ENCODE measurements at places on chromosomes 5 and 9. TPM values are rescaled to one million over a fixed set of nuclear protein-coding genes. Genes with fewer than 3 reads are reported as not detected.

The KCNT1 gene
- 6.2 TPM for polyA plus RNA-seq

The SPEF2 gene
- 15.4 TPM for polyA plus RNA-seq

The PLPP7 gene
- polyA plus RNA-seq = not detected

The SPOCK1 gene
- 9.2 TPM for polyA plus RNA-seq

The SHISAL2B gene
- 1.1 TPM for polyA plus RNA-seq

The FAM169A gene
- polyA plus RNA-seq = not detected

The FGF18 gene
- 19.8 TPM for polyA plus RNA-seq

- no peak for DNase-seq
Observed at GRCh38 chr5:170655920-170656319, 127.6 kb upstream of the GABRP start.

- peak; percentile 63 for DNase-seq
Observed at GRCh38 chr9:95506678-95507463, 9.9 kb downstream of the PTCH1 start.

DNA sequence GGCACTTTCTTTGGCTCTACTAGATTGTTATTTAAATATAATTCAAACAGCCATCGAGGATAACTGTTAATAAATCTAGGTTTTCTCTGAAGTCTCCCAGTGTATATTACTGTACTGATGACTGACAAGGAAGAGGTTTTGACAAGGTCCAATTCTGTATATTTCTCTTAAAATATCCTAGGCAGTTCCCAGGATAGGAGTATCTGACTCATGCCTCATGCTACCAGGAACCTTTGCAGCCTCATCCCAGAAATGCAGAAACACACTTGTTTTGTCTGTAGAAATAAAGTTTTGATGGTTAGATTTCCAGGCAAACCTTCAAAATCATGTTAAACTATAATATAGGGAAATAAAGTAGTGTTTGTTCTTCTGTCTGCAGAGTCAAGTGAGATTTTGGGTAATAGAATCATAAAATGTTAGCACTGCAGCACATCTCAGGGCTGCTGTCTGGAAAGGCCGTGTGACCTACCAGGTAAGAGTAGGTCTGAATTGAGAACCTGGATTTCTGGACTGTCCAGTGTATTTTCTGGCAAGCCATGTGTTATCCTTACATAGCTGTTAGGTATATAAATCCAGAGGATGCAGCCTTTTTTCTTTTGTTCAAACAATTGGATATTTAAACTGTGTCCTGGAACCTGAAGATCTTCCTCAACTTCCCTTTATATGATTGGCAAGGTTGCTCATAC, 8.3 kb downstream of the UBE2D2 start:
- DNase-seq = no peak

GRCh38 chr5:170441393-170441784, 52.2 kb upstream of the KCNMB1 start:
- no peak for DNase-seq

GRCh38 chr5:8349855-8350254, 480.9 kb downstream of the MTRR start:
- DNase-seq = no peak

- DNase-seq = peak; percentile 73
Observed at GRCh38 chr9:36102742-36103495, 33.6 kb upstream of the GLIPR2 start.

- no peak for DNase-seq
Observed at GRCh38 chr9:123866497-123866896, 63.4 kb downstream of the DENND1A start.

GRCh38 chr5:166980666-166981065, 1310.8 kb upstream of the WWC1 start:
- no peak for DNase-seq

DNA sequence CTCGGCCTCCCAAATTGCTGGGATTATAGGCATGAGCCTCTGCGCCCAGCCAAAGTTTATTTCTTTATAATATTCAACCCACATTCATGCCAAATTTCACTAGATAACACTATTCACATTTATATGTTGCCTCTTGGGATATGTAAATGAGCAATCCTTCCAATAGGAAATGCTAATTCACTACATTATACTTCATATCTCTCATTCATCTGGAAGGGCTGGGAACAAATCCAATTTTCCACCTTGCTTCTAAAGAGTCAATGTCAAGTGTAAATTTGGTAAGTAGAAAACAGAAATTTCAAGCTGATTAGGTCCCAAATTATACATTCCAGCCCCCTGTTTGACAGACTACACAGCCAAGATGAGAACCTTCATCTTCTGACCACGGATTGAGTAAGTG, 385.5 kb downstream of the GLIS3 start:
- DNase-seq = no peak

DNA sequence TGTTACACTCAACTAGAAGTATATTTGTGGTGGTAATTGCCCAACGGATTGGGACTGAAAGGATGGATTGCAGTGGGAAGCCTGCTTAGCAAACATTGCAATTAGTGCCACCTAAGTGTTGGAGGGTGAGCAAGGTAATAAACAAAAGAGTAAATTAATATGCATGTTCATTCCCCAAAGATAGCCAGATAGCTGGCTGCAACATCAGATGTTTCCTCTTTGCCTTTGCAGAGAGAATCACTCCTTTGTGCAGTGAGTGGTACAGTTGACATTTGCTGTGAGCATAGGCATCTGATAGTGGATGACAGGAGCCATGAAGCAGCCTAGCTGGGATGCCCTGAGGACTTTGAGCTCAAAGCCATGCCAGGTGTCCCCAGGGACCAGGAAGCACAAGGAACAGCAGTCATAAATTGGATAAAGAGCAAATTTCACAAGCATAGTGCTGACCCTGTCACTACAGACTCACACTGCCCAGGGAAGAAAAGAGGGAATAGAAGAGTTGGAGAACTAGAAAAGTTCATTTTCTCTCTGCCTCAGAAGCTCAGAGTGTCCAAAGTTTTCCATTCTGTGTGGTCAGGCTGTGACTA, 336.1 kb upstream of the SLC30A5 start:
- DNase-seq = no peak

DNA sequence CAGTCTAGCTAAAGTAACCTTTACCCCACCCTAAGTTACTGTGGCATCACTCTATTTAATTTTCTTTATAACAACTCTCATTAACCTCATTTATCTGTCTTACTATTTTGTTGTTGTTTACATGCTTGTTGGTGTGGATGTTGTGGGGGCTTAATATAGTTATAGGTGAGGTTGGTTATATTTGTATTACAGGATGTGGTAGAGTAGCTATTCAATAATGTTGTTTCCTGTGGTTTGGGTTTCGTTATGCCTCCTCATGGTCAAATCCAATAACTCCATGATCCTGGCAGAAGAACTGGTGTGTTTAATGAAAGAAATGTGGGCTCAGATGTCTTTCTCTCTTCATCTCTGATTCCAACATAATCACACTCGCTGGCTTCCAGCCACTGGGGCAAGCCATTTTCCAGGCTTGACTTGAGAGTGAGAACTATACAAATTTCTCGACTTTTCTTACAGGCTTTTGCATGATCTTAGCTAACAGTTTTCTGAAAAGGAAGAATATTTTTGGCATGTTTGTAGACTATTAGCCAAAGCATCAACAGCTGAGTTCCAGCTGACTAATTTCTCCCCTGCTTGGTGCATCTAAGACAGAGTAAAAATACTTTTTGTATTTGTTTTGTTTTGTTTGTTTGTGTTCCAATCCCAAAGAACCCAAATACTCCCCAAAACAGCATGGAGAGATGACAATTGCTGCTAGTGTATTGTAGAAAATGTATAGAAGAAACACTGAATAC, 303.7 kb upstream of the PAPPA start:
- DNase-seq = no peak

GRCh38 chr5:84036842-84037241, 316.2 kb upstream of the HAPLN1 start:
- no peak for DNase-seq

- DNase-seq = peak; percentile 34
Observed at GRCh38 chr9:85510830-85511504, 230.8 kb downstream of the AGTPBP1 start.

GRCh38 chr5:155040984-155041653, 27.6 kb downstream of the KIF4B start:
- DNase-seq = no peak

DNA sequence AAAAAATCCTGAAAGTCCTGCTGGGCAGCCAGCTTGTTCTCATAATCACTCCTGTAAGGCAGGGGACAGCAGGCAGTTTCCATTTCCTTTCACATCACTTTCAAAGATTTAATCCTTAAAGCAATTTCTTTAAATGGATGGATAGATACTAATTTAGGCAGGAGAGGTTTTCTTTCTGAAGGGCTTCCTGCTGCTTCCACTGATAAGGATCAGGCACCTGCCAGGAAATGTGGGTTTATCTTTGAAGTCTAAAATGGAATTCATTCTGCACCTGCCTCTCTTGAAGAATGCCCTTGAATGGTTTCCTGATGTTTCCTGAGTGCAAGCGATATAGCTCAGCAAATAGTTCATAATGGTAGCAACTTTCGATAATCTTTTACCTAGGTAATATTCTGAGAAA, 64.5 kb downstream of the STARD4 start:
- DNase-seq = no peak

DNA sequence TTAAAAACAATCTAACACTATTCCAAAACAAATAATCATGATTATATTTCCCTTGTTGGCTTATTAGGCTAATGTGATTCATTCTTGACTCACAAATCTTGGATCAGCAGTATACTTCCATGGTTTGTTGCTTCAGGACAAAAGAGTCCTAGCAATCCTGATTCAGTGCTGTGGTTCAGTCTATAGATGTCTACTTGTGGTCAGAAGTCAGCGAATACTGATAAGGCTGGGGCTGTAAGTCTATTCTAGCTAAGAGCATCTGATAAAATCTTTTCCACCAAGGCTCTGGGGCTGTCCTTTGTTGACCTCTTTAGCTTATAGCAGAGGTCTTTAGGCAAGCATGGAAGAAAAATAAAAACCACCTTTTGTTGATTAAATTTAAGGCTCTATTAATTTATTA, 4.4 kb upstream of the SMIM3 start:
- DNase-seq = no peak

- no peak for DNase-seq
Observed at GRCh38 chr5:29208024-29208423, 1985.5 kb upstream of the CDH6 start.

Measured in muscle of arm (tissue), 14 donors.